Breast epithelium (tissue), 4 donors: ENCODE measurements at places on chromosomes 4 and X. TPM values are rescaled to one million over a fixed set of nuclear protein-coding genes. Genes with fewer than 3 reads are reported as not detected.

DNA sequence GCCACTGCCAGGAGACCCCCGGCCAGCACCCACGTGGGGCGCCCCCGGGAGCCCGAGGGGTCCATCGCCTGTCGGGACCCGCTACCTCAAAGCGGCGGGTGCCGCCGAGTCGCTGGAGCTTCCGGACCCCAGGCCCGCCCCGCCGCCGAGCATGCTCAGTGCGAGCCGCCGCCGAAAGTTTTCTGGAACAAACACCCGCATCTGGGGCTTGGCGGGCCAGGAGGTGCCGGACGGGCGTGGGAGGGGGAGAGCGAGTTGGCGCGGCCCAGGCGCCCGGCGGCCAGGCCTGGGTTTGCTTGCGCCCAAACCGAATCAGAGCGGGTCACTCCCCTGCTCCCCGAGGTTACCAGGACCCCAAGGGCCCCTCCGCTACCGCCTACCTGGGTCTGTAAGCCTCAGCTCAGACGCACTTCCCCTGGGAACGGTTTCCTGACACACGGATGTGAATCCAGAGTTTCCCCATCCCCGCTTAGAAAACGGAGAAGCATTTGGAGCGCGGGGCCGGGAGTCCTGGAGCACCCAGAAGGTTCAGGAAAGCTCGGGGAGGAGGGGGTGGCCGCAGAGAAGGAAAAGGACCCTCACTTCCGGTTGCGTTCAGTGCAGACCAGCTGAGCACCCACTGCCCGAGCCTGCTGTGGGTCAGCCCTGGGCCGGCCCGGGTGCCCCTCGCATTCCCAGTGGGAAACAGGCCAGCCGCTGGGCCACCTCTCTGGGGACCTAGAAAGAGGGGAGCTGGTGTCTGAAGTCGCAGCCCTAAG lies at the start of gene EVC2:
Gene EVC2, minus strand, starts transcription at position 111 of the 758 bp plus-strand sequence. Its CDS starts 46 bp downstream, at position 65.
- DNase-seq, result peak; percentile 66

DNA sequence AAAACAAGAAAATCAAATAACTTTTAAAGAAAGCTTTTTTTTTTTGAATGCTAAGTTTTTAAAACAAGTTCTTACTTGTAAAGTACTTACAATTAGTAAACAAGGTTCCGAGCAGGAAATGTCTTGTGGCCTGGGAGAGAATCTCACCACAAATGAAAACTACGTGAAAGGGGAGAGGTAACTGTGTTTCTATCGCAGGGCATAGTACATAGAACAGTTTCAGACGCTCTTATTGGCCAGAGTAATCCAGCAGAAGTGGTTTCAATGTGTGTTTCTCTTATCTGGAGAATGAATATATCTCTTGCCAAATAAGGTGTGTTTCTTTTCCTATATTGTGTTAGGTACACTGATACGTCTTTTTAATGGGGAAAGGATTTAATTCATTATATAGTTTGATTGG lies at the start of gene PLAC8:
Gene PLAC8, minus strand, starts transcription at position 154 of the 400 bp plus-strand sequence. CDS start 6,808 bp downstream, outside the sequence.
- no peak for DNase-seq

- DNase-seq, result no peak
These were observed 151.6 kb upstream of the ZC4H2 start for GRCh38 chrX:65127842-65128241.

DNA sequence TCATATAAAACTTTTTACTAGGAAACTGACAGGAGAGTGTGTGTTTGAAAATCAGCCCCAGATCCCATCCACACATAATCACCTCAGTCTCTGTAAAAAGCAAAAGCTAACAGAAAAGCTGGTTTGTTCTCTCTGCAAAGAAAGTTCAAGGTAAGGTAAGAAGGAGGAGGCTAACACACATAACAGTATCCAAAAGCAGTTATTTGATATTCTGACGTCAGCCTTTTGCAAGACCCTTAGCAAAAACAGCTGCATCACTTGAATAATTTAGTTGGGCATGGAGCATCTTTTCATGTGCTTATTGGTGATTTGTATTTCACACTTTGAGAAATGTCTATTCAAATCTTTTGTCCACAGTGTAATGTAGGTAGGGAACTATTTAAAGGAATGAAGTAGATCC lies 5.5 kb downstream of the TCEAL9 start:
- no peak for DNase-seq

The PRDM5 gene
- 24.9 TPM for total RNA-seq

DNA sequence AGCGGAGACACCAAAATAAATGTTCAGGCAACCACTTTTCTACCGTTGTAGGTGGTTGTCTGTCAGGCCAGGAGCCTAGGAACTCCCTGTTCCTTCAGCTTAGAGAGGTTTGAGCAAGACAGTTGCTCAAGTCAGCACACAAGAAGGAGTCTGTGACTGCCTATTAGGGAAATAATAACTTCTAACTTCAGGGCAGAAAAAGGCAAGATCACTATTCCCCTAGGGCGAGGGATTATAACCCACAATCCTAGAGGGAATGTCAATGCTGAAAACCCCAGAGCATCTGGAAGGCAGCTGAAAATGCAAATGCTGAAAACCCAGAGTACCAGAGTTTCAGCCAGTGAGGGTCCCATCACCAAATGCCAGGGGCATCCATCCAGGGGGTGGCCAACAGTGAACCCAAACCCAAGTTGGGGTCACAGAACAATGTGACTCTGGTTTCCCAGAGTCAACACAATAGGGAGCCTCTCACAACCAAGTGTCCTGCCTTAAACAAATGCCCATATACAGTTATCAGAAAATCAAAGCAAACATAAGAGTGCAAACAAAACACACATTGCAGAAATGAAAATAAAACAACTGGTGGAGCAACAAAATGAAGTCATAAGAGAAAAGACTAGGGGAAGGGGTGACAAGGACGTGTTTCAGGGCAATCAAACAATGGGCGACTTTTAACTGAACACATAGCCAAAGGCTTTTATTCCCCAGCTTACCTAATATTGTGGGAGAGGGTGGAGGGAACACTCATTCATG lies 27.6 kb downstream of the MORF4L2 start:
- DNase-seq, result no peak

GRCh38 chr4:118942465-118942864 lies 53.8 kb downstream of the SYNPO2 start:
- DNase-seq, result no peak

- DNase-seq, result peak; percentile 43
These were observed 22.1 kb upstream of the OPN1LW start for GRCh38 chrX:154121961-154122360.

DNA sequence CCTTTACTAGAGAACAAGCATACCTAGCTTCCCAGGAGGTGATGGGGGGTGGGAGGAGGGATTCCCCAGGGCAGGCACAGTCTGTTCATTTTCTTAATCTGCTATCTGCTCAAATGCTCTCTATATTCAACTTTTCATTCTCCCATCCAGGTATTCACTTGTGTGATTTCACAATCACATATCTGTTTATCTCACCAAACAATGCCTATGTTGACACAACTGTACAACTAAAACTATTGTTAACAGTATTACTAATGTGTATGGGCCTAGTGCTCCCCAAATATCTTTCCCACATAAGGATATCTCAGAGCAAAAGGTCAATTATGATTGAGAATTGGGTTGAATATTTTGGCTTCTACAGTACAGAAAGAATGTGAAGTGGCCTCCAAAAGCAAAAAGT lies 210.8 kb downstream of the IQCM start:
- no peak for DNase-seq

GRCh38 chr4:151991001-151991883 lies 230.4 kb upstream of the GATB start:
- no peak for DNase-seq

- no peak for DNase-seq
These were observed 24.4 kb downstream of the IGSF1 start for GRCh38 chrX:131264665-131265064.

GRCh38 chr4:144104509-144105130 lies 35.9 kb downstream of the GYPA start:
- no peak for DNase-seq

The SPOCK3 gene
- total RNA-seq, result not detected

DNA sequence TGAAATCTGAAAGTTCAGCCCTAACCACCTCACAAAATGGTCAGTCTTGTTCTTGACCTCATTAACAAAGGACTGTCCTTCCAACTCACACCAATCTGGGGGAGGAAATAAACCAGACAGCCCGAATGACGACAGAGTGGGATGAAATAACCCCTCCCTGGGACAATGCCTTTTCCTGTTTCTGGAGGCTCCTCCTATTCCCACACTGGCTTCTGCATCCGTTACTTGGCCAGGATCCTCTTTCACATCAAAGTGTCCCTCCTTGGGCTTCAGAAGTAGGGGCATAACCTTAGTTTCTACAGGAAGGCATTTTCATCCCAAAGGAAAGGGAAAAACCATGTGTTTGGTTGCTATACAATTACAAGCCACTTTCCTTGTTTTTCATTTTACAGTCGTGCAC lies 59.8 kb upstream of the RPL34 start:
- no peak for DNase-seq

- DNase-seq, result no peak
These were observed 115.8 kb downstream of the AFF1 start for GRCh38 chr4:87050596-87050995.

- no peak for DNase-seq
These were observed 199.8 kb upstream of the NOCT start for GRCh38 chr4:138815811-138816210.

- no peak for DNase-seq
These were observed 45.9 kb downstream of the WDFY3 start for GRCh38 chr4:84920617-84921016.

DNA sequence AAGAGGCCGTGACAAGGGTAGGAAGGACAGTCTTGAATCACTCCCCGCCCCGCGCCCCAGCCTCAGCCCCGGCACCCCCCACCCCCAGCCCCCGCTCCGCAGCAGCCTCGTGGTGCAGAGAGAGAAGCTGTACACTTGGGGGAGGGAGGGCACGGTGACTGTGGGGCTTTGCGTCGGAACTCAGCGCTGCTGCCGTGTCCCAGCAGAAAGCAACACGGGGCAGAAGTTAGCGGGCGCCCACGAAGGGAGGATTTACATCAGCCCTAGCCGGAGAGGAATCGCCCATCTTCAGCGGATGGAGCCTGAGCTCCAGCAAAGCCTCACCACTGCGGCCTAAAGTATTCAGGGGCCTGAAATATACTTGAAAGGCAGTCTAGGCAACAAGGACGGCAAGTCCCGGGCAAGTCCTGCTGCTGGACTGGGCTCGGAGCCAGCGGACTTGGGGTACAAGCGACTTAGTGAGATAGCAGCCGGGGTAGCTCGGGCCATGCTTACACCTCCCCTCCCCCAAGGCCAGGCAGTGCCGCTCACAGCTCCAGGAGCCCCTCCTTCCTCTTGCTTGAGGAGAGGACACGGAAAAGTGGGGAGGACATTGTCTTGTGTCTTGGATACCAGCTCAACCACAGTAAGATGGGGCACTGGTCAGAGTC lies 18.5 kb upstream of the OPN1LW start:
- DNase-seq, result no peak

DNA sequence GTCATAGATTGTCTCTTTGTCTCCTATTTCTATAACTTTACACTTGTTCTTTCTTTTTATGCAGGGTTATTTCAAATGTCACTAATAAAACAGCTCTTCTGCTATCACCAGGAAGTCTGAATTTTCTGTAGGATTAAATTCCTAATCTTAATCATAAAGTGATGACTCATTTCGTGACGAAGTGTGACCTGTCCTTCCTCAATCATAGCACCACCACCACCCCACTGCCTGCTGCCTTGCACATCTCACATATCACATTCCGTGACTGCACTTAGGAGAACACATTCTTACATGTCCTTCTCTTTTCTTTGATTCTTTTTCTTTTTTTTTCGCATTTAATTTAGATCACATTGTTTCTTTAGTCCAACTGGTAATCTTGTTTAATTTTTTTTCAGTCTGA lies 57.7 kb upstream of the UGT2B7 start:
- no peak for DNase-seq
